ENCODE measurements at places on chromosomes 16 and 17.
A peak's percentile ranks its signal among the peaks of the same experiment; 100 is the strongest.

GRCh38 chr16:71311553-71312158 lies 22.5 kb upstream of the CMTR2 start:
- DNase-seq: no peak

- DNase-seq: no peak
Measured at GRCh38 chr16:51355195-51355594, 204.1 kb upstream of the SALL1 start.

GRCh38 chr16:3951861-3952736 lies 71.6 kb upstream of the CREBBP start:
- DNase-seq: peak; percentile 70

- DNase-seq: no peak
Measured at GRCh38 chr16:11333010-11333409, 12.2 kb upstream of the RMI2 start.

GRCh38 chr17:64232466-64233262 lies 30.4 kb downstream of the TEX2 start:
- DNase-seq: no peak

DNA sequence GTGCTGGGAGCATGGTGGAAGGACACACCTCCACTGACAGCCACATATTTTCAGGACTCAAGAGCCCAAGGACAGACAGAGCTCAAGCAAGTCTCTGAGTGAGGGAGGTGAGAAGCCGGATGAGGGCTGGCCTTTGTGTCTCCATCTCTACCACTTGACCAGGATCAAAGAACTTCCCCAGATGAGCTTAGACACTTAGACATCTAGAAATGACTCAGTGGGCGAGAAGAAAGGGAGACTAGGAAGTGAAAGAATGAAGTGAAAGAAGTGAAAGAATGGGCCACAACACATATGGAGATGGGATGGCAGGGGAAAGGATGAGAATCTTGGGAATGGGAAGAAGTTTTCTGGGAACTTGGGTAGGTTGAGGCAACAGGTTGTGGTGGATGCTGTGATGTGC lies 274.9 kb upstream of the CCL2 start:
- no peak for DNase-seq

DNA sequence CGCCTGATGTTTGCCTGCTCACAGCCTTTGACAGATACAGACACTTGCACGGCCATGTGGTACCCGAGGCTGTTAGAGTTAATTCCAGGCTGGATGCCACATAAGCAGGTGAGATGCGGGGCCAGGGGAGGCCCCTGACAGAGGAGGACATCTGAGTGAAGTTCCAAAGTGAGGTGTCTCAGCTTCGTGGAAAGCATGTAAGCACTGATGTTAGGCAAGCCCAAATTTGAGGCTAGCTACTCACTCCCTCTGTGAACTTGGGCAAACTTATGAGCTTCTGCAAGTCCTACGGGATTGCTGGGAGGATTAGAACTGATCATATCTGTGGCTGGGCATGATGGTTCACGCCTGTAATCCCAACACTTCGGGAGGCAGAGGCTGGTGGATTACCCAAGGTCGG lies 39.3 kb upstream of the MARCHF10 start:
- no peak for DNase-seq

DNA sequence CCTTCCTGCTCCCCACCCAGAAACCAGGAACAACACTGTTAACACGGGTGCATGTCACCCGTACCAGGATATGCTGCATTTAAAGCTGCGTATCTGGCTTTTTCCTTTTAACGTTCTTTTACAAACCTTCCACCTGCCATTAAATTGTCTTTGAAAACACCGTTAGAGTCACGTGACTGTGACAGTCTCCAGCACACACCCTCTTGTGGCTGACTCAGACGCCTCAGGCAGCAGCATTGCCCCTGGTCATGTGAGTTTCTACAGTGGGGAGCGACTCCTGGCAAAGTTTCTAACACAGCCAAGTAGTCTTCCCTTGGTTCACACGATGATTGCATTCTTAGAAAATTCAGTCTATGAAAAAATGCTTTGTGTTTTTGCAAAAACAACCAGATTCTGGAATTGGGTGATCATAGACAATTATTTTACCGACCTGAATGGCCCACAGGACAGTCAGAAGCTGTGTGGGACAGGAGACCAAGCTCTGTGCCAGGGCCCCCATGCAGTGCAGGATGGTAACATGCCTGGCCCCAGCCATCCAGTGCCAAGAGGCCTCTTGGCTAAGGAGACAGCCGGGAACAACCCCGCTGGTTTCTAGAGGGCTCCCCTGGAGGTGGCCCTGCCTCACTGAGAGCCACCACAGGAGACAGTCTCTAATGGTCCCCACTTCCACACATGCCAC lies 199.1 kb downstream of the KATNIP start:
- DNase-seq: peak; percentile 30

GRCh38 chr17:82257473-82257872 lies 16.0 kb downstream of the CSNK1D start:
- no peak for DNase-seq

DNA sequence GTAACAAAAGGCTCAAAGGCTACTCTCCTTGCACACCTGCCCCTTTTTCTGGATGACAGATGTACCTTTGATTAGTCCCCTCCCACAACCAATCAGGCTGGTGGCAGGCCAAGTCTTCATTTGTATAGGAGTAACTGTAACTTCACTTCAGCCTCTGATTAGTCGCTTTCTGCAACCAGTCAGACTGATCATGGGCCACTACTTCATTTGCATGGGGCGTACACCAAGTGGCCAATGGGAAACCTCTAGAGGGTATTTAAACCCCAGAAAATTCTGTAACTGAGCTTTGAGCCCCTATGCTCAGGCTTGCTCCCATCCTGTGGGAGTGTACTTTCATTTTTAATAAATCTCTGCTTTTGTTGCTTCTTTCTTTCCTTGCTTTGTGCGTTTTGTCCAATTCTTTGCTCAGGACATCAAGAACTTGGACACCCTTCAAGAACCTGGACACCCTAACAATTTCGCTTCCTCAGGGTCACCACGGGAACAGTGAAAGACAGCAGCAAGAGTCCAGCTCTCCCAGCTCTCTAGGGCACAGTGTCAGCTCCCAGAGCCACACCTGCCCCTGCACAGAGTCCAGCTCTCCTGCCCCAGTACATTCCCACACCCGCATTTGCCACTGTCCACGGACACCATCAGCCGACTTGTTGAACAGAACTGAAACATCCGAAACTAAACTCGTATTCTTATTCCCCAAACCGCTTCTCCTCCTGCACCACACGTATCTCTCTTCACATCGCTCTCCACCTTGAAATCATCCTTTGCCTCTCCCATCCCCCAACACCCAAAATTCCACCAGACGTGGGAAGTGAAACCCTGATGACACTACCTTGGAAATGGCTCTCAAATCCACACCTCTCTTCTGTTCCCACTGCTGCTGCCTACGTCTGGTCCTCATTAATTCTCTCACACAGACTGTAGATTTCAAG lies 53.4 kb downstream of the ABCC12 start:
- DNase-seq: no peak

DNA sequence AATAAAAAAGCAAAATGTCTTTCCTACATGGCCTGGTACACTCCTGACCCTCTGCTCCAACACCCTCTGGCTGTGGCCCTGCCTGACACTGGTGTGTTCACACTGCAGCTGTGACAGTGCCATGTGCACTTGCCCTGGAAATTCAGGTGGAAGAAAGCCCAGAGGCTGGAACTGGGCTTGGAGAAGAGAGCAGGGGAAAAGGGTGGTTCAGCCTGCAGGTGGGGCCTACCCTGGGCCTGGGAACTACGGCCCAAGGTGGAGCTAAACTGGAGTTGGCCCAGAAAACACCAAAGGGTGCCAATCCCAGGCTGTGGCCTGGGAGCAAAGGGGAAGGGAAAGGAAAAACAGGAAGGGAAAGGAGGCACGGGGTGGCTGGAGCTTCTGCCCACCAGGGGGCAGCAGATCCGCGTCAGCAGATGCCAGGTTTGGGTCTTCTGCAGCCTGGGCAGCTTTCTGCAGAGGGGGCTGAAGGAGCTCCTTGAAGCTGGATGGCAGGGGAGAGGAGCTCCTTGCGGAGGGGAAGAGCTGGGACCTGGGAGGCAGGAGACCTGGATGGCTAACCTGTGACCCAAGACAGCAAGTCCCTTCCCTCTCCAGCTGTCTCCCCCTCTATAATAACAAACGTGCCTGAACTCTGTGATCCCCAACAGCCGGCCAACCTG lies 15.4 kb upstream of the CTCF start:
- peak; percentile 69 for DNase-seq

GRCh38 chr17:49477709-49478108 lies 17.4 kb upstream of the NGFR start:
- no peak for DNase-seq

GRCh38 chr16:28171816-28172215 lies 39.9 kb downstream of the XPO6 start:
- DNase-seq: no peak

- no peak for DNase-seq
Measured at GRCh38 chr17:74779501-74779900, 3.4 kb upstream of the NAT9 start.

DNA sequence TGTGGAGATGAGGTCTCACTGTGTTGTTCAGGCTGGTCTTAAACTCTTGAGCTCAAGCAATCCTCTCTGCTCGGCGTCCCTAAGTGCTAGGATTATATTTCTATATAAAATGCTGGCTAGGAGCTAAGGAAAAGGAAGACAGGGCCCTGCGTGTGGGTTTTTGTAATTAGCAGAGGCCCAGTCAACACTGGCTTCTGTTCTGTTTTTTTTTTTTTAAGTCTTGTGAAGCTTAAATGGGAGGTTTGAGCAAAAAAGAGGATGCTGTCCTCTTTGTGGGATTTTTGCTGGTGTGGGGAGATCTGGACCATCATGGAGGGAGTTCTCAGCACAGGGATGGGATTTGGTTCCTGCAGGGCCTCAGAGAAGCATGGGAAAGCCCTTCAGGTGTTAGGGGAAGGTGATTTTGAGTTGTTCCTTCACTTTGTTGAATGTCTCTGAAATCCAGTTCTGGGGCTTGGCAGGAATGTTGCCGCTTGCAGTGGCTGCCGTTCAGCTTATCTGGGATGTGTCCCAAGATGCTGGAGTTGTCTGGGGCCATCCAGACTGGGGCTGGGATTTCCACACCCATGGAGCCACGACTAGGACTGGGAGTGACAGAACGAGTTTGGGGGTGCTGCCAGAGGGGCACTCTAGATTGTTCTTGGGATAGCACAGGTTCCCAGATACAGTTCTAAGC lies 4.2 kb downstream of the PYCARD start:
- no peak for DNase-seq

DNA sequence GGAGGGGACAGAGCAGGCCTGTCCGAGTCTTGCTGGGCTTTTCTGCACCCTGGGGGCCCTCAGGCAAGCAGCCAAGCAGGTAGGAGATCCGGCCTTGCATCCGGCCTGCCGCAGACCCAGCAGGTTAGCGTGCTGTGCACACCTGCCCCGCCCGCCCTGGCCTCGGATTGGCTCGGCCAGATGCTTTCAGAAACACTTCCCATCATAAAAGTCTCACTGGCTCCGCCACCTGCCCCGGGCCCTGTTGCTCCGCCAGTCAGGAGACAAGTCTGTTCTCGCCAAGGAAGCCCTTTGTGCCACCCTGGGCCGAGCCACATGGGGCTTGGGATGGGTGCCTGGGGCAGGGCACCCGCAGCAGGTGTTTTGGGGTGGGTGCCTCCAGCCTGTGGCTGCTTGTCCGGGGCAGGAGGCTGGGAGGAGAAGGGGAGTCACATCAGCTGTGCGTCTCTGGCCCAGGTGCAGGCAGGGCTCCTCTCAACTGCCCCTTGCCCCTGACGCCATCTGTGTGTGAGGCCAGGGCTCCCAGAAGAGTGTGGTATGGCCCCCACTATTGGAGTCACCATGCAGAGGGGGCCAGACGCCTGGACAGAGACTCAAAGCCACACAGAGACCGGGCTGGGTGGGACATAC lies 228.2 kb upstream of the GSE1 start:
- DNase-seq: peak; percentile 93

GRCh38 chr16:4801051-4801961 lies 1.1 kb downstream of the ROGDI start:
- DNase-seq: no peak

GRCh38 chr17:67557052-67557845 lies 160.5 kb upstream of the NOL11 start:
- no peak for DNase-seq

DNA sequence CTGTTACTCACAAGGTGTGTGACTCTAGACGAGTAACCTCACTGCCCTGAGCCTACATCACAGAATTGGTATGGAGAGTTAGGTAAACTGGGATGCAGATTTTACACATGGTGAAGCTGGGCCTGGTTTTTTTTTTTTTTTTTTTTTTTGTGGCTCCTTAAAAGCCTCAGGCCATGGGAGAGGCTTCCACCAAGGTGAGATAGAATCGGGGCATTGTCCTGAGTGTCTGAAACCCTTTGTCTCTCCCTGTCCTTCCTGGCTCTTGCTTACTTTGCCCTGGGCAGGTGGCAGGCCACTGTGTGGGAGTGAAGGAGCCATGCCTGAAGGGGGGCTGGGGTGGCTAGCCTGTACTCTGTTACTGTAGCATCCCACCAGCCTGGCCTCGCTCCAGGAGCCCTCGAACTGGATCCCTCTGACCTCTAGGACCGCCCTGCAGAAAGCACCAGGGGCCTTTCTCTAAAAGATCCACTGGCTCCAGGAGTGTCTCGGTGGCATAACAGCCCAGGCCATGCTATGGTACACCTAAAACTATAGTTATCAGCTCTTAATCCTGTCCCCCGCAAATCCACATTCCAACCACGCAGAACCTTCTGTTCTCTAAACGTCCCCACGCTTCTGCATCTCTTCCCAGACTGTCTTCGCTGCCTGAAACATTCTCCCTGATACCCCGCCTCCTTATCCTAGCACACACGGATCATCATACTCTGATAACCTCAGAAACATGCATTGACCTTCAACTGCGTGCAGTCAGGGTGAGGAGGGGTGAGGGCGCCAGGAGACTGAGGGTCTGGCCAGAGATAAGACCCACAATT lies 1.7 kb upstream of the SLC13A2 start:
- DNase-seq: no peak

DNA sequence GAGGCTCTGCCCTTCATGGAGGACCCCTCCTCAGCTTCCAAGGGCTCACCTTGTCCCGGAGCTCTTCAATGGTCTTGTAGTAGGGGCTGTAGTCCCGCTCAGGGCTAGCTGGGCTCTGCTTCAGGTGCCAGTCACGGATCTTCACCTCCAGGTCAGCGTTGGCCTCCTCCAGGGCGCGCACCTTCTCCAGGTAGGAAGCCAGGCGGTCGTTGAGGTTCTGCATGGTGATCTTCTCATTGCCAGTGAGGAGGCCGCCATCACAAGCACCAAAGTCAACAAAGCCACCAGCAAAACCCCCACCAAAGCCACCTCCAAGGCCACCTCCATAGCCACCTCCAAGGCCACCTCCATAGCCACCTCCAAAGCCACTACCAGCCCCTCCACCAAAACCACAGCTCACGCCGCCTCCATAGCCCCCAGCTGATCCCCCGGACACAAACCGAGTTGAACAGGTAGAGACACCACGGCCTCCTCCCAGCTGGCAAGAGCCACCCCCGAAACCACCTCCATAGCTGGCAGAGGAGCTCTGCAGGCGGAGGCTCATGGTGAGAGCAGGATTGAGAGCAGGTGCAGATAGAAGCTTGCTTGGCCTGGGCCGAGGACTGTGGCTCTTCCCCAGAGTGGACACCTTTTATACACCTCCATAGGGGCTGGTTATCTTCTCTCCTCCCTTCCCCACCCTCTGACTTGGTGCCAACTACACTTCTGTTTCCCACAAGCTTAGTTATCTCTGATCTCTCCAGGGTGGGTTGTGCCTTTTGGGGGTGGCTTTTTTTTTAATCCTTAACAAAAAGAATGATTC lies at the start of gene KRT13:
Gene KRT13, minus strand, starts transcription at position 606 of the 802 bp plus-strand sequence. Its CDS starts 62 bp downstream, at position 544.
- DNase-seq: no peak

Measured in NCI-H2171 (cell line).